ENCODE measurements at places on chromosomes 5 and 9.
A peak's percentile ranks its signal among the peaks of the same experiment; 100 is the strongest.

- no peak for DNase-seq
These were observed 17.1 kb downstream of the MTREX start for GRCh38 chr5:55324815-55325418.

GRCh38 chr9:89743573-89744254 is 138.9 kb downstream of the GADD45G start:
- DNase-seq: no peak

DNA sequence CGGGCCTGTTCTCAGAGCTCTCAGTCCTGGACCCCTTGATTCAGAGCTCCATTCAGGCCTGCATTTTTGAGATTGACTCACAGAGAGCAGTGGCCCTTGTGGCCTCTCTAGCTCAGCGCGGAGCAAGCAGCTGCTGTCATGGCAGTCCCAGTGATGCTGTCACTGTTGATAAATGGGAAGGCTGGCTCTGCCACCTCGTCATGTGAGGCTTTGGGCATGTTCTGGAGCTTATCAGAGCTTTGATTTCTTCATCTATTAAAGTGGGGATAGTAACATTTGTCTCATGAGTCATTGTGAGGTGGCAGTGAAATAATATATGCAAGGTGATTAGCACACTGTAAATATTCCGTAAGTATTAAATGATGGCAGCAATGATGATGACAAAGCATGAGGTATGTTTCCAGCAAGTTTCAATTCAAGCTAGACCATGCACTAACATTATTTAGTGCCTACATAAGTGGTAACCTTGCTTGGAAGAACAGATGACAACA is 126.4 kb upstream of the CXCL14 start:
- no peak for DNase-seq

GRCh38 chr9:112751056-112751795 is 666 bp downstream of the SNX30 start:
- peak; percentile 58 for DNase-seq

DNA sequence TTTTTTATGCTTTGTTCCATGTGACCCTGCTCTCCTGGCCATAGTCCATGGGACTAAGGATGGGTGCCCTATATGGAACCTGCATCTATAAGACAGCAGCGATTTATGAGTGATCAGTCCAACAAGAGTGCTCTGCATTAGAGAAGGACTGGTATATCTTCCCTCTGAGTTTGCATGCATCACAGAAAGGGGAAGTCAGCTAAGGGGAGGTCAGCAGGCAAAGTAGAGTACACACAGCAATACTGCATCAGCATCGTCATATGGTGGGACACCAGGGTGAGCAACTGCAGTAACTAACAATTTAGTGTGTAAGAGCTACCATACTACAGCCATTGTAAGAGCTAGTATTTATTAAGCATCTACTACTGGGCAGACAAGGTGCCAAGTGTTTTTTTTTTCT is 311.3 kb downstream of the NDUFS4 start:
- DNase-seq: no peak

DNA sequence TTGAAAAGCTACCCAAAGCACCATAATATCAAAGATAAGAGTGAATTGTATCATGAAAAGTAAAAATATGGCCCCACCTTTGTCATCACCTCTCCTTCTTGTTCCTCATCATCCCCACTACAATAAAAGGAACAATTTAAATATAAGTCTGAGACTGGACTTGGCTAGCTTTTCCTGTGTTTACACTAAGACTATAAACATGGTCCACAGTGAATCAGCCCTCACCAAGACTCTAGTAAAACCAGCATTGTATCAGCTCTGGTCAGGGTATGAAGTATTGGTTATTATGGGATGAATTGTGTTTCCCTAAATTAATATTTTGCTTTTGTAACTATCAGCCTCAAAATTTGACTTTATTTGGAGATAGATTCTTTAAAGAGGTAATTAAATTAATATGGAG is 105.4 kb downstream of the SLC25A46 start:
- no peak for DNase-seq
